ENCODE measurements at places on chromosomes 5 and 9.
A peak's percentile ranks its signal among the peaks of the same experiment; 100 is the strongest.

DNA sequence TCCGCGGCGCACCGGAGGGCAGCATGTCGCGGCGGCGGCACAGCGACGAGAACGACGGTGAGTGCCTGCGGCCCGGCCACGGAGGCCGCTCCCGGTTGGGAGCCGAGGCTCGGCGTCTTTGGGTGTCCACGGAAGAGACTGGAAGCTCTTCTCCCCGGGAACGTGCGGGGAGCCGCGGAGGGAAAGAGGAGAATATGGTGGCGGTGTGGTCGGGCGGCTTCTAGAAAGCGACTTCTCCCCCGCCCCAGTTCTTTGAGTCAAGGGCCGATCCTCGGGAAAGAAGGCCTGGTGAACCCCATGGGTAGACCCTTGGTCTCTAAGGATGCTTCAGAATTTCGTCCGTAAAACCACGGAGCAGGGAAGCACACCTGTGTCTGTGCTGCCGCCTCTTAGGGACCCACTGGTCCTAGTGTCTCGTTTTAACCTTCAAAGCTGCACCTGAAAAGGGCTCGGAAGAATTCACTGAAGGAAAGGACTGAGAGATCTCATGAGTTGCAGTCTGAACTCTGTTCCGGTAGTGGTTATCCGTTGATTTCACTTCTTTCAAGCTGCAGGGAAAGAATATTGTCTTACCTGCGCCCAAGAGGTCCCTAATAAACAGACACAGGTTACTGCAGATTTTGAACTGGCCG, 354 bp downstream of the NCBP1 start:
- no peak for DNase-seq

DNA sequence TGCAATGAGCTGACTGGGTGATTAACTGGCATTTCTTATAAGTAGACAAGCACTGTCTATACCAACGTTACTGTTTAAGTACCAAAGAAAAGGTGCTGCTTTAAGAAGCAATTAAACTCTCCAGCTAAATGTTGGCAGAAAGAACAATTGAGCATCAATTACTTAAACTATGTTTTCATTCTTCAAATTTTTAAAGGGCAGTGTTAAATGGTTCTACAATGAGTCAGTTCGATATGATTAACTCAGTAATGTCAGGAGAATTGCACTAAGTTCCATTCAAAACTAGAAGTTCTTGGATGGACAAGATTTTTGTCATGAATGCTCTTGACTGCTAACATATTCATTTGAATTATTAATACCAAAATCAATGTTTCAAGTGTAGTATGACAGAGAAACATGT, 593.7 kb downstream of the DNAH5 start:
- no peak for DNase-seq

DNA sequence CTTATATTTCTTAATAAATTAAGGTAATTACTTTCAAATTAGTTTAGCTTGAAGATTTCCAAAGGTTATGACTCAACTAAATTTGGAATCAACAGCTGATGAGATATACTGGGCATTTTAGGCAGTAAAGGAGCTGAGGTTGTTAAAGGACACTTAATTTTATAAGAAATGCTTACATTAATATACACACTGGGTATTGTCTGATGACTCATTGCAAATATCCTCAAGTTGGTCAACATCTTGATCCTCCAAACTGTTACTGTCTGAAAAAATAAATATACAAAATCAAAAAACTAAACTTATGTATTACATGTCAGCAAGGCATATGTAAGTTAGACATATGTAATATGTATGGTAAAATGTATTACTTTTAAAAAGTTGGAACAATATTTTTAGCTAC, 3.4 kb downstream of the GFM2 start:
- no peak for DNase-seq

GRCh38 chr5:143229896-143230675, 173.4 kb downstream of the NR3C1 start:
- peak; percentile 31 for DNase-seq

DNA sequence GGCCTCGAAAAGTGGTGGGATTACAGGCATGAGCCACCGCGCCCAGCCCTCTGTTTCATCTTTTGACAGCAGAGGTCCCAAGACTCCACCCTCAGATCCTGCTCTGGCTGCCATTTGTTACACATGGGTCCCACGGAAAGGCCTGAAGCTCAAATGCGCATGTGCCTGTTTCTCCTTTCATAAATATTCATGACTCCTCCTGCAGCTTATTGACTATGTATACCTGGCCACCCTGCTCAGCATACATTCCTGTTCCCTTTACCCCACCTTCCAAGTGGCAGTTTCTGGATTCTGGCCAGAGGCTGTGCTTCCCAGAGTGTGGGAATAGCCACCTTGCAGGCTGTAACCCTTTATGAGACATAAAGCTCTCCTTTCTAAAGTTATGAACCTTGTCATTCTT, 46.5 kb downstream of the AUH start:
- DNase-seq = no peak

DNA sequence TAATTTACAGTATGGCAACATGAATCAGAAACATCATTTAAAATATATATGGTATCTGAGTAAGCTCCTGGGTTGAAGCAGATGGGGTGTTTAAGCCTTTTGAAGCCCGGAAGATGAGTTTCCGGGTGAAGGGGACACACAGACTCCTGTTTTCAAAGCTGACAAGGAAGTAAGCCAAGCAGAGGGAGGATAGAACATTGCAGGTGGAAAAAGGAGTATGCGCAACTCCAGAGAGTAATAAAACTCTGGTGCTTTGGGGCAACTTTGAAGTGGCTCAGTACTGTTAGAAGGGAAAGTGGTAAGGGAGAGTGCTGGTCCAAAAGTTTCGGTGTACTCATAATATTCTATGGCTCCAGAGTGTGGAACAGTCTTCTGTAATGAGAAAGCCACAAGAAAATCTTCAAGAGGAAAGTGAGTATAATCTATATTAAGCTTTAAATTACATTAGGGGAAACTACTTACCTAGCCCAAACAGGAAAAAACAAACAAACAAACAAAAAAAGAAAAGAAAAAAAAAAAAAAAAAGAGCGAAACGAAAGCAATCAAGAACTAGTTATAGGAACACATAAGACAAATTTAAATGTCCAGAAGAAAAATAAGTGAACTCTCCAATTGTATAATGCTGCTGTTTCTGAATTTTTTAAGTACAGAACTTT, 2.3 kb upstream of the ST8SIA4 start:
- DNase-seq = no peak

- peak; percentile 59 for DNase-seq
Measured at GRCh38 chr9:12719431-12719830, 26.2 kb downstream of the TYRP1 start.

- peak; percentile 77 for DNase-seq
Measured at GRCh38 chr9:117184173-117184572, 230.7 kb downstream of the ASTN2 start.

DNA sequence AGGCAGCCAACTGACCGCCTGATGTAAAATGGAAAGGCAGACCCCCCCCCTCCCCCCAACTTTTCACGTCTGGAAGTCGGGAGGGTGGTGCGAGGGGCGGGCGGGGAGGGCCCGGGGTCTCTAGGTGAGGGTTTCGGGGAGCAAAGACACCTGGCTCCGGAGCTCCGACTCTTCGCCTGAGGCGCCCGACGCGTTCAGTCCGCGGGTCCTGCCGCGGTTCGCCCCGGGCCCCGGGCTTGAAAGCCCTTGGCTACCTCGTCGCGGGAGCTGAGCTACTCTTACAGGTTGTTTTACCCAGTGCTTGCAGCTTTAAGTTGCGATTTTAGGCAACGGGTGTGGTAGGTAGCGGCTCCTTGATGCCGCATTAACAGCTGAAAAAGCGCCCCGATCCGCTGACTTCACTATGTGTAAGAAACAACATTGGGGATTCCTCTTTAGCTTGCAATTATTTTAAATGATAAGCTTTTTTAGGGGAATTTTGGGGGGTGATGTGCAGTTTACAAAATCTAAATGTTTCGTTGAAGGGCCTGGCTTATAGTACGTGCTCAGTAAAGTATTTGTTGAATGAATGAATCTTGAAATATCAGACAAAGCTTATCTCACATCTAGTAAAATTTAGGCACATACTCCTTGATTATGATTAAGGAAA, 722 bp downstream of the CDC42SE2 start:
- DNase-seq = peak; percentile 37

DNA sequence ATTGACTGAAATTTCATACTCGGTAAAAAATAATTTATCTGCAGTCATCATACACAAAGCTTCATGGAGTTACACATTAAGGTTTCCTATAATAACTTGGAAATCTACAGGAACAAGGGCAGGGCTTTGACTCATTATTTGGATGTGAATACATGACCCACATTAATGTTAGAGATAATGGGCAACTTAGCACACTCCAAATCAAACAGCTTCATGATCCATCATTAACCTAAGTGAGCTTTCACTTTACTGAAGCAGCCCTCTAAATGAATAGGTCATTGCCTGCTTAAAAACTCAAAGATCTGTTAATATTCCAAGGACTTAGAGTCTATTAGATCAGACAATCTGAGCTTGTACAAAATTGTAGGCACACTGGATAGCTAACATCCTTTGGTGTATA, 9.0 kb downstream of the CDH12 start:
- DNase-seq = no peak

DNA sequence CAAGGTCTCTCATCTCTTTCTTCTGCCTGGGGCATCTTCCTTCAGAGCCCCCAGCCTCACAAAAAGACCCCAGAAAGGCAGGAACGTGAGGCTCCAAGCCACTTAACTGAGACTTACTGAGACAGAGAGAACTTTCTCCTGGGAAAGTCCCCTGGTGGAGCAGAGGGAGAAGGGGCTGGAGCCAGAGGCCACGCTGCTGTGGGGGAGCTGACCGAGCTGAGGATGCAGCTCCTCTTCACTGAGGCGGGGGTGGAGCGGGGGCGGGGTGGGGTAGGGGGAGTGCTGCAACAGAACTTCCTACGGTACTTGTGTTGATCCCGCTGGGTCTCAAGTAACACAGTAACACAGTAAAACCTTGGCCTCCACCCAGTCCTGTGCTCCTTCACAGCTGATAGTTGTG, 204.0 kb downstream of the FSTL4 start:
- no peak for DNase-seq

- no peak for DNase-seq
Measured at GRCh38 chr5:108379722-108380530, 2.0 kb downstream of the FBXL17 start.

DNA sequence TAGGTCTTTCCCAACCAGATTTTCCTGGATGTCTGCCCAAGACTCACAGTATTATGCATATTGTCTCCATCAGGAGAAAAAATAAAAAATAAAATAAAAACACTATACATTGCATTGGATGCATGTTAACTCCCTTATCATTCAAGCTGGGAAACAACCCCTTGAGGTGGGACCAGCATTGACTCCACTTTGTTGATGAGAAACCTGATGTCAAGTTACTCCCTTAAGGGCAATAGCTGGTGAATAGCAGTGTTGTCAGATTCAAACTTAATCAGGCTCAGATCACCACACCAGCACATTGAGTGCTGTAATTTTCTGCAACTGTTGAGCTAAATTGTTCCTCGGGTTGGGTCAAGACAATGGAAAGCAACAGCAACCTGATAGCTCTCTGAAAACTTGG, 264.0 kb upstream of the TRIM32 start:
- DNase-seq = no peak

GRCh38 chr5:141343242-141343952, at the start of gene PCDHGA3:
Gene PCDHGA3 (plus strand): TSS chr5:141343829. CDS start chr5:141344034, 205 bp downstream.
- DNase-seq = no peak

DNA sequence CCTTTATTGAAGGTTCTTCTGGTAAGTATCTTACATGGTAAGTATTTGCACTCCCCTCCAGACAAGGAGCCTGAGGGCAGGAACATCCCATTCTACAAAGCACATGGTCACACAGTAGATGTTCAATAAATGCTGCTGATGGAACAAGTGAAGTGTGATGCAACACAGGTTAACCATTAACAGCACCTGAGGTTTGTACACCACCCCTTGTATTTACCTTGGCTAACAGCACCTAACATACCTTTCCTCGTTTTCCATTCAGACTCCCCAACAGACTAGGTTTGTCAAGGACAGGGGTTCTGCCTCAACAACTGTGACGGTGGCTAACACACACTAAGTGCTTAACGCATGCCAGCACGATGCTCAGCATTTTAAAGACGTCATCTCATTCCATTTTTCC, 213.6 kb downstream of the MAPKAP1 start:
- no peak for DNase-seq

DNA sequence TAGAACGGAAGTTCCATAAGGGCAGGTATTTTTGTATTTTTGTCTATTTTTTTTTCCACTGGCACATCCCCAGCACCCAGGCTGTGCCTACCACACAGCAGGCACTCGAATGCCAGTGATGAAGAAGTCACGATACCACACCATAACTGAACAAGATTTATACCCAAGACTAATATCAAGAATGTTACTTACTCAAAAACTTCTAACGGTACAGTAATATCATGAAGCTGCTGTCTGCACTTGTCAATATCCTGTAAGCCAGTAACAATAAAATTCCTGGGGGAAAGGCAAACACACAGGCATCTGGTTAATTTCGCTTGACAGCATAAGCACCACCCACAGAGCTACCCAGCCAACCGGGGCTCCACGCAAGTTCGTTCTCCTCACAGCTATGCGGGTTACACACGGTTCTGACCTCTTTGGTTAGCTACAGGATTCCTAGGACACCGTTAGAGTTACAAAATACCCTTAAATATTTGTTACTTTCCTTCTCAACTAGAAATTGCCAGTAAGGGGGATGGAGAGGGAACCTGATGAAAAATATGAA, 1.3 kb downstream of the MED10 start:
- no peak for DNase-seq

- DNase-seq = no peak
Measured at GRCh38 chr5:75052192-75053053, at the start of gene GCNT4. Gene GCNT4 (minus strand): TSS chr5:75052558. CDS start chr5:75030037, 22,521 bp downstream.

GRCh38 chr5:1908931-1909330, 26.2 kb upstream of the IRX4 start:
- DNase-seq = no peak

DNA sequence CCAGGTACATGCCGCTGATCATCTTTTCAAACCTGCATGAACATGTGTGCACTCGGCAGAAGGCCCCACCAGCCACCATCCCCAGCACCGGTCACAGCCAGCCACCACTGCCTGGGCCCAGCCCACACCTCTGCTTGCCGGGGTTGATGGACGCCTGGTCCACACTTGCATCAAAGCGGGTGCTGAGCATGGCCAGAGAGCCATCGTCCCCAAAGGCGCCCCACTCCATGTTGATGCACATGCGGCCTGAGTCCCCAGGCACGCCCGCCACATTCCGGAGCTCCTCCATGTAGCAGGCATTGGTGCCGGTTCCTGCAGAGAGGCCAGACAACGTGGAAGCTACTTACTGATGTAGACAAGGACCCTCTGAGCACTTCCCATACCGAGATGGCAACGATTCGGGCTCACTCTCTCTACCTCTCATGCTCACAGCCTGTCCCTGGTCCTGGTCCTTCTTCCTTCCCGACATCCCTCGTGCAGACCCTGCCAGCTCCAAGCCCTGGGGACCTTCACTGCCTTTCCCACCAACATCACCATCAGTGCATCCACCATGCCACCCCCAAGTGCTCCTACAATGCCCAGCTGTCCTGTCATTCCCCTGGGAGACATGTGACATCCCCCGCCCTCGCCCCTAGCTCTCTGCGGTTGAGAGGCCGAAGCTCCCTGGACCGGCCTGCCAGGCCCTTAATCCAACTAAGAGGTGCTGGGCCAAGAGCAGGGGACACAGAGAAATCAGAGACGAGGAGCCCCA, 17.2 kb downstream of the HK3 start:
- DNase-seq = no peak

GRCh38 chr5:163571744-163572143, 66.3 kb downstream of the MAT2B start:
- DNase-seq = peak; percentile 96

GRCh38 chr9:111152614-111153406, 114.5 kb upstream of the LPAR1 start:
- DNase-seq = no peak

Data from NCI-H446 (cell line).